NCI-H1930 (cell line): ENCODE measurements at places on chromosomes 11 and 22.

DNA sequence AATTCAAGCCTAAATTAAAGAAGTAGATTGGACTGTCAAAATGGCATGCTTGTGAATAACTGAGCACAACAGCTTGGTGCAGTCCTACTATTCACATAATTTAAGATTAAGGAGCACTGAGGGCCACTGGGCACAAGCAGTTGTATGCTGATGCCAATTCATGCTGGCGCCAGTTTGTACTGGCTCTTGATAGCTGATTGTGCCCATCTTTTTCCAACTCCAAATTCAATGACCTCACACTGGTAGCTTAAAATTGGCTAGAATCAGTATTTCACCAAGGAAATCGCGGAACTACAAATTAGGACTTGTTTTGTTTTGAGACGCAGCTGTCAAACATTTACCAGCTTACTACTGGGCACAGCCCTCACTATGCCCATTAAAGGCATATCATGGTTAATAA lies 969.2 kb downstream of the JRKL start:
- DNase-seq, result no peak

GRCh38 chr11:121741351-121741760 lies 288.6 kb upstream of the SORL1-AS1 start:
- no peak for DNase-seq

GRCh38 chr11:23406131-23406819 lies 546.0 kb upstream of the CCDC179 start:
- no peak for DNase-seq

DNA sequence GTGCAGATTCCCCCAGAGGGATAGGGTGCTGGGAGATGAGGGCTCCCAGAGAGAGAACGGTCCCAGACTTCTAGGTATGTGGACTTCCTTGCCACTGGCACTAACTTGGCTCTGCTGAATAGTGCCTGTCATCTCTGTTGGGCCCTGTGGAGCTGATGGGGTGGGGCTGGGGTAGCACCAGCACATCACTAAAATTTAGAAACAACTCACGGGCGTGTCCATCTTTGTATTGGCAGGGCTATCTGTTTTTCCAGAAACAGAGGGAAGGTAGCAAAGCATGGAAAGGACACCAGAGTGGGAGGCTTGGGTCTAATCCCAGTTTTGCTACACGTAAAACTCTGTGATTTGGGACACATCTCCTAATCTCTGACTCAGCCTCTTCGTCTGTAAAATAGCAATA lies 25.8 kb downstream of the SWAP70 start:
- DNase-seq, result no peak

DNA sequence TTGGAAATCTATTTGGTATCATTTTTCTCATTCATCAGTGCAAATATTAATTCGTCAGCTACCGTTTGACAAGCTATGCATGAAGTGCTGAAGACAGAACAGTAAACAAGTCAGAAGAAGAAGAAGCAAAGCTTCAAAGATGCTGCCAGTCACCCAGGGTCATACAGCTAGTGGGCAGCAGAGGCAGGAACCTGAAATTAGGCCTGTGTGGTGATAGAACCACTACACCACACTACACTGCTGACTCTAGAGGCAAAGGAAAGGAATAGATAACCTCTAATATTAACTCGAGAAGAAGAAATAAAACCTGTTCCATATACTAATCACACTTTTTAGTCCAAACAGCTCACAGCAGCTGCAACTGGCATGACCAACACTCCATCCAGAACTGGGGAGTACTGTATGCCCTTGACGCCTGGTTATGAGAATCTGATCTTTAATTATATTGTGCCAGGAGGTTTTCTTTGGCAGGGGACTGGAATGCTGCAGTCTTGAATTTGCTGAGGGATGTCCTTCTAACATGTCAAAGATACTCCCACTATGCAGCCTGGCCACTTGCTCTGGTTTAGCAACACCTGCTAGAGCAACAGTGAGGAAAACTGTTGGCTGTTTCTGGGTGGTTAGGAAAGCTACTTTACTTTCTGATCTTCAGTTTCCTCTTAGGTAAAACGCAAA lies 73.0 kb downstream of the PAK1 start:
- no peak for DNase-seq

- no peak for DNase-seq
These were observed 2.9 kb downstream of the OR51V1 start for GRCh38 chr11:5197536-5197935.

DNA sequence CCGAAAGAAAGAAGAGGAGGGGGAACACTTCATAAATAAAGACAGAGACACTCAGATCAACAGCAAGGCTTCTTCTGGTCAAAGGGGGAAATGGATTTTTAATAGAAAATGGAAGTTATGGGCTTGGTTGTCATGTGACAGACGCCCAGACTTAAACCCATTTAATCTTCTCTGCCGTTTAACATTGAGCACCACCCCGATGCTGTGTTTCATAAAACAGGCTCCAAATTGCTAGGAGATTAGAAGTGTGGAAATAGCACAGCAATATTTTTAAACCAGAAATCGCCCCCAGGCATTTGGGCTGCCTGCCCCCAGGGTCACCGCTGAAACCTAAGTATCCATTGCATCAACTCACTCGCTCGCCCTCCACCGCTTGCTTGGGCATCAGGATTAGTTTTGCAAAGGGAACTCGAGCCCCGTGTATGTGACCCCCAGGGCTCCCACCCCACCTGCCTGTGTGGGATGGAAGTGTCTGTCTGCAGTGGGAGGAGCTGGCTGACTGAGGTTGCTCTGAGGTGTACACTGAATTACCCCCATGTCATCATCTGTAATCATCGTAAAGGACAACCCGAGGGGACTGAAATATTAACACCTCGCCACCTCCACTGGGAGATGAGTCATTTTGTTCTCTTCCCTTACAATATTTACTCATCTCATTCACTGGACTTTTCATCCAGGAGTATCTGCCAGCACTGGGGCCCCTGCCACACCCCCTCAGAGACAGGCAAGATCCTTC lies 10.7 kb downstream of the DSCAML1 start:
- DNase-seq, result no peak

DNA sequence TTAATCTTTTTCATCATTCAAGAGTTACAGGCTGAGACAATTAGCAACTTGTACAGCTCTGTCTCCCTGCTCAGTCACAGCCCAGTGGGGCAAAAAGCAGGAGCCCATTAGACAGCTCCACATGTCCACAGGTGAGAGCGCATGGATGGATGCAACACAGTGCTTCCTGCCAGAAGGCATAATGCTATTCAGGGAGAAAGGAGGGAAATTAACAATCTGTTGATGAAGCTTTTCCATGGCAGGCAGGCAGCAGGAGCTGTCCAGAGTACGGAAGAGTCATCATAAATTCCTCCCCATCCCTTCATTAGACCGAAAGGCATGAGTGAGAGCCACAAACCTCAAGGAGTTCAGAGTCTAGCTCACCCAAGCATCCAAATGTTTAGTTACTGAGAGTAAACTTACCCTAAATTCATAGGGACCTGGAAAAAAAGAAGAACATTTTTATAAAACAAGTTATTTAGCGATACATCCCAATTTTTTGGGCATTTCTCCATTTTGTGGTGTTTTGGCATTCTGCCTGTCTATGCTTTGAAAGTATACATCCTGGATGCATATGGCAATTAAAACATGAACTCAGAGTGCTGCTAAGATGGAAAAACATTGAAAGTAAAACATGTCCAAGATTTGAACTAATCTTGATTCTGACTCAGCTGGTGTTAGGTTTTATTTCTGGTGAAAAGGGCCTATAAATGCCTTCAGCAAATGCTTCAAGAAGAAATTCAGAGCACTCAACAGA lies 428.1 kb downstream of the OPCML start:
- DNase-seq, result no peak

DNA sequence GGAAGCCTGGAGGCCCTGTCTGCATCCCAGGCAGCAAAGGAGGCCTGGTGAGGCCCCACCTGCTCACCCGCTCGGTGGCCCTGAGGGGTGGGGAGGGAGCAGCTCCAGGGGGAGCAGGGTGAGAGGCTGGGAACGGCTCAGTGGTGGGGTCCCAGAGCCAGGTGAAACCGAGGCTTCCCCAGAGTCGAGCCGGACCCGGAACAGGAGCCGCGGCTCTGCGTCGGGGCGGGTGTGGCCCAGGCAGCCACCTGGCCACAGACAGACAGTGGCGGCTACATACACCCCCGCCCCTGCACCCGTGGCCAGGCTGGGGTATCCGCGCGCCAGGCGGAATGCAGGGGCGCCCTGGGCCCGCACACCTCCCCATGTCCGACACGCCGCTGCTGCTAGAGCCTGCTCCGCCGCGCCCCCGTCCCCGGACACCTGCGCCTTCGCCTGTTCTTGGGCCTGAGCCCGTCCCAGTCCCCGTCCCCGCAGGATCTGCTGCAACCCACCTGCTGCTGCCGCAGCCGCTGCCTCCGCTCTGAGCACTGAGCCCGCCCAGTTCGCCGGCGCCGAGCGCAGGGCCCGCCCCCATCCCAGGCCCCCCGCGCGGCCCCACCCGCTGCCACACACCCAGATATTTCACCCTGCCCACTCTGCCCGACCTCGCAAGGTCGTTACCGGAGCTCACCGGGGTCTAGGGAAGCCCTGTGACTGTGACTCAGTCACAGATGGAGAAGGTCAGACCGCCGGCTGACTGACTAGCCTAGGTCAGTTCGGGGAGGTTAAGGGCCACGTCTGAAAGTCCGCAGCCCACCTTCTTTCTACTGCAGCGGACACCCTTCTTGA lies at the start of gene SLC7A4:
Gene SLC7A4 (minus strand): TSS at position 525 of the 831 bp plus-strand sequence. CDS start 749 bp downstream, outside the sequence.
- no peak for DNase-seq

DNA sequence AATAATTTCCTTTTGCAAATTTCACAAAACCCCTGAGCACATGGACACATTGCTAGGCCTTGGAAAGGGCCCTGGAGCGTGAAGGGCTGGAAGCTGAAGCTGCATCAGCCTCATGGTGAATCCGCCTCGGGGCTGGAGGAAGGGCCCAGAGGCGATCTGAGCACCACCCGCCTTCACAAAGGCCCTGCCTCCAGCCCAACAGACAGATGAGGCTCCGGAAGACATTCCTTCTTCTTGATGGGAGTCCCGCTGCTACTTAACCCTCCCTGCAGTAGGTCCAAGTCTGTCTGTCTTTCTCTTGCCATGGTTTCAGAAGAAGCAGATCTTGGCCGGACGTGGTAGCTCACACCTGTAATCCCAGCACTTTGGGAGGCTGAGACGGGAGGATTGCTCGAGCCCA lies 16.5 kb downstream of the ARRB1 start:
- DNase-seq, result no peak

DNA sequence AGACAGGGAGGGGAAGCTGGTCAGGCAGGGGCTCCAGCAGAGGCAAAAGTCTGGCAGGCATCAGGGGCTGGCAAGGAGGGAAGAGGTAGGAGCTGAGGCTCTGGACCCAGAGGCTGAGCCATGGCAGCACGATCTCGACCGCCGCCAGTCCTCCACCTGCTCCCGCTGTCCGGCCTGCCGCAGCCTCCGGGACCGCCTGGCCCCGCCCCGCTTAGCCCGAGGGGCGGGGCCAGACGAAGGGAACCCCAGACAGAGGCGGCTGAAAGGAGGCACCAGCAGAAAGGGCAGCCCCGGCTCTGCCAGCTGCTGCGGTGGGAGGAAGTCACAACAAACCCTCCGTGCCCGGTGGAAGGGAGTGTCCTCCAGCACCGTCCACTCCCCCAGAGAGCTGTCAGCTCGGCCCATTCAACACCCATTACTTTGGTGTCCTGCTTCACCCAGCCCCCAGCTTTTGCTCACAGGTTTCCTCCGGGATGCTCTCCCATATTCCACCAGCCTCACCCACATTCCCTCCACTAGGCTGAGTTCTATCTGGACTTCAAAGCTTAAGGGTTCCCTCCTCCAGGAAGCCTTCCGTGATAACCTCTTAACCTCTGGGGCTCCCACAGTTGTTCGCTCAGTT lies at the start of gene MFNG:
Gene MFNG (minus strand): TSS at position 161 of the 622 bp plus-strand sequence. CDS start 207 bp downstream, outside the sequence.
- DNase-seq, result no peak

DNA sequence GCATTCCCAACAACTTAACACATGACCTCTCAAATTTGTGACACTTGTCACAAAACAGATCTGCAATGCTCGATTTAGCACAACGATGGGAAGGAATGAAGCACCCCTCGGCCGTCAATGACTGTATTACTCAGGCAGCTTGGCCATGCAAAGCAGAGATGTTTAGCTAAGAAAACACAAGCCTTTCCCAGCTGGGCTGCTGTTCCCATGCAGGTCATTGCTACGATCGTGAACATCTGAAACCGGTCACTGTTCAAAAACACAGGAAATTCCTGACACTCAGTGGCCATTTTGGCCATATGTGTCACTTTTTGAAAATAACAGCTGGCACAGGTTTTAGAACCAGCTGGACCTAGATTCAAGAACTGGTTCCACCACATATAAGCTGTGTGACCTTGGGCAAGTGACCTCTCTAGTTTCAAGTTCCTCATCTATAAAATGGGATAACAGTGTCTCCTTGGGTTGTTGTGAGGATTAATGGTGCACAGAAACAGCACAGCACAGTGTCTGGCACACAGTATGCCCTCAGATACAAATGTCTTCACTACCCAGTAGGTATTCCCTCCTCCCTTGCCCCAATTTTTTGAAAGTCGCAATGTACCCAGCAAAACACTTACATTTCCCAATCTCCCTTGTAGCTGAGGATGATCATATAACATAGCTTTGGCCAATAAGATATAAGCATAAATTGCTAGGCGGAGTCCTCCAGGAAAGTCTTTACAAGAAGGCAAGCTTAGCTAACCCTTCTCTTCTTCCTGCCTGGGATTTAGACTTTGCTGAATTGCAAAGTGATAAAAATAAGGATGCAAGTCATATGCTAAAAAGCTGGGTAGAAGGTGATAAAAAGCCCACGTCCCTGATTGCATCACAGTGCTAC lies 93.1 kb downstream of the C11orf58 start:
- no peak for DNase-seq

GRCh38 chr11:44943118-44943517 lies 7.6 kb downstream of the TP53I11 start:
- no peak for DNase-seq

GRCh38 chr11:35337136-35337913 lies 82.0 kb downstream of the SLC1A2 start:
- DNase-seq, result no peak

DNA sequence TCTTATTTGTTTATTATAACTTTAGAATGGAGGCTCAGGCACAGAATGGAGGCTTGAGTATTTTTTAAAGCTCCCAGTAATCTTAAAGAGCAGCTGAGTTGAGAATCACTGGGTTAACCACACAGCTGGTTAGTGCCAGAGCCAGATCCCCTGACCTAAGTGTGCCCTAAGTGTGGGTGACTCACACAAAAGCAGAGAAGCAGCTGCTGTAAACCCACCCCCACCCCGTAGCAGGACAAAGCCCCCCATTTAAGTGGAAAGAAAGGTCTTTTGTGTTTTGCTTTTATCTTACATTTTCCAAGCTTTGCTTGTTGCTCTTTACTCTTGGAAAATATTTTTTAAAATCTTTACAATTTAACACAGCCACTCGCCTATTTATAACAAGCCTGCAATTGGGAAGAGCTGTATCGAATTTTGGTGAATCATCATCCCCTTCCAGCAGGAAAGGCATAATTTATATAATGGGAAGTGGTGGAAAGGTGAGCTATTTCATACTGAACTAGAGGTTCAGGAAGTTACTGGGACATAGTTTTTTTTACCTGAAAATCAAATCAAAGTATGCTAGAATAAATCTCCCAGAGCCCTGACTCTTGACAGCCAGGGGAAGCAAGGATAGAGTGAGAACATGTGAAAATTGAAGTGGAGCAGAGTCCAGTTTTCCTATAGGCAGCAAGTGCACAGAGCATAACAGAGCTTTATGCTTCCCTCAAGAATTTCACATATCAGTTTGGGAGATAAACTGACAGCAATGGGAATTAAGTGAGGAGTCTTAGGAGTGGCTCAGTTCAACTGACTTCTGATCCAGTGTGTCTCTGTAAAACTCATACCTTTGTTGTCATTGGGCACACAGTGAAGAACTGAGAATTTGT lies 405.7 kb downstream of the AASDHPPT start:
- DNase-seq, result no peak

GRCh38 chr11:126186025-126186698 lies 25.3 kb downstream of the RPUSD4 start:
- DNase-seq, result no peak
